ENCODE measurements at places on chromosomes 2 and 18. TPM values are rescaled to one million over a fixed set of nuclear protein-coding genes. Genes with fewer than 3 reads are reported as not detected.

The ATP6V1B1 gene
- not detected for total RNA-seq

DNA sequence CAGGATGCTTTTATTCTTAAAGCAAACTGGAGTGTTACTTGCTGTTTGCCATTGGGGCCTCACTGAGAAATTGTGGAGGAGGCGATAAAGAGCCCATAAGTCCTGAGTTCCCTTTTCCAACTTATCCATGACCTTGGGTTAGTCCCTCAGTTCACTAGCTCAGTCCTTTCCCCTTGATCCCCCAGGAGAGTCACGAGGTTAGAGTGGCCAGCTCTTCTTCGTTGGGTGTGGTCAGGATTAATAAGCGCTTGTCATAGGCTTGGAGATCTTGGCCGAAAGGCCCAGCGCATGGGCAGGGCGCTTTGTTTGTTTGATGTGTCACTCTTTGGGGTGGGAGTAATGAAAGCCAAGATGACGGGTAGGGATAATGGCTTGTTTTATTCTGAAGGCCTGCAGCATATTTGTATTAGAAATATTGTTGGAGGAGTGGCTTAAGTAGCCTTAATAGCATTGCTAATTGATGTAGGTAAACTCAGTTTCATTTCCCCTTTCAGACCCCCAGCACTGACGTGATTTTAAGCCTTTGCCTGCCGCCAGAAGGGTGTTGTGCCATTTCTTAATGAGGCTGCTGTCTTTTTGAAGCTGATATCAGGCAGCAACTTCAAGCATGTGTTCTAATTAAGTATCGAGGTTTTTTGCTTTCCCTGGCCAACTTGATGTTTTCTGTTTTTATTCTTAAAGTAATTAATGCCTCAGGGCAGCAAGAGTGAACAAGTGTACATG, 15.7 kb downstream of the GRHL1 start:
- no peak overlapping the region for H3K4me3 ChIP-seq
- H3K36me3 ChIP-seq = no peaks in the 10 kb centered on the region
- no peaks in the 10 kb centered on the region for H3K4me1 ChIP-seq
- no peak overlapping the region for H3K27ac ChIP-seq
- DNase-seq = no peak

The ATP9B gene
- 12.6 TPM for total RNA-seq

DNA sequence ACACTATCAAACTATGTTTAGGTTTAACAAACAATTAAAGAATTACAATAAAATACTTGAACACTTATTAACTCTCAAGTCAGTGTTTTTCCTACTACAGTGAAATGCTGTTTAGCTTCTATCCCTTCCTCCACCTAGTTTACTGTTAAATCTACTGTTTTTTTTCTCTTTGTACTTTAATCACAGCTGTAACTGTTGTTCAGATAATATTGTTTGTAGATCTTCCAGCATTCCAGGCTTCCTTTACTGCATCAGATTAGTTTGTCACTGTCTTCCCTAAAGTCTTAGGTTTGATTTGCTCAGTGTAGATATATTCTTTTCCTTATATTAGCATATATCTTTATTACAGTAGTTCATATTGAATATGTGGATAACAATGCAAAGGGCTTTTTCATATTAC, 22.5 kb downstream of the BIRC6 start:
- no peak overlapping the region for H3K27ac ChIP-seq
- H3K27me3 ChIP-seq = no peaks in the 10 kb centered on the region
- H3K36me3 ChIP-seq = peaks cover 33% of the 10 kb centered on the region

- H3K4me3 ChIP-seq = no peak overlapping the region
- no peaks in the 10 kb centered on the region for H3K36me3 ChIP-seq
- no peaks in the 10 kb centered on the region for H3K27me3 ChIP-seq
- no peaks in the 10 kb centered on the region for H3K4me1 ChIP-seq
These were observed 15.0 kb upstream of the SPOPL start for GRCh38 chr2:138486363-138487198.

The DAPL1 gene
- total RNA-seq = not detected
